ENCODE measurements at places on chromosomes 2 and 18. TPM values are rescaled to one million over a fixed set of nuclear protein-coding genes. Genes with fewer than 3 reads are reported as not detected.

GRCh38 chr2:70779911-70780545 lies 10.4 kb downstream of the FIGLA start:
- no peak for DNase-seq

GRCh38 chr2:135494503-135494902 lies 36.5 kb downstream of the ZRANB3 start:
- DNase-seq, result no peak

DNA sequence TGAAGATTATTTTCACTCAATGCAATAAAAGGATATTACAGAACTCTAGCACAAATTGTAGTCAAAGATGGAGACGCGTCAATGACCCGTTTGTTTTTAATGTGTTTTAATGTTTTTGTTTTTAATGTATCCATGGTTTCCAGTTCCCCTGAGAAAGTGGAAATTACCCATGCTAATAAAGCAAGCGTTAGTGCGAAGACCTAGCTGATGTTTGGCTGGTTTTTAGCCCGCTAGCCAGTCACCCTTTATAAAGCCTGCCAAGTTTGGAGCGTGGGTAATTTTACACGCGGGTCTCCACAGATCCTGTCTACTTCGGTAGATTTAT lies 430 bp upstream of the CHMP1B start:
- no peak for DNase-seq

Gene EGR4
- 0.07 TPM for total RNA-seq

Measured in activated naive CD4-positive, alpha-beta T cell treated with anti-CD3 and anti-CD28 coated beads for 36 hours (primary cell).